ENCODE measurements at places on chromosomes 4 and X.

- DNase-seq = no peak
These were observed 68.9 kb downstream of the MAOB start for GRCh38 chrX:43813319-43813718.

GRCh38 chrX:38973322-38973721 is 172.1 kb downstream of the MID1IP1 start:
- DNase-seq = no peak

DNA sequence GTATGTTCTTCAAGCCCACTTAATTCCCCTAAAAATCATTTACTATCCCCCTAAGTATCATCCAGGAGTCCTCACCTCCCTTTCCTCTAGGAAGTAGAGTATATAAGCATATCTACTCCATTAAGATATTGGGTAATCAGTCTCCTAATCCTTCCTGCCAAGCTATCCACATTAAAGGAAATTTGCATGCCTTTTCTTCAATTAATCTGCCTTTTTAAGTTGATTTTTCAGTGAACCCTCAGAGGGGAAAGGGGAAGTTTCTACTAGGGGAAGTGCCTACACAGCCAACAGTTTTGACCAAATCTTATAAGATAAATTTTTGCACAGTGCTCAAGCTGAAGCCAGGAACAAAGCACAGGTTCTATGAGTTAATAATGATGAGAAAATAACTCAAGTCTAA is 222.8 kb downstream of the NLGN4X start:
- DNase-seq = no peak

DNA sequence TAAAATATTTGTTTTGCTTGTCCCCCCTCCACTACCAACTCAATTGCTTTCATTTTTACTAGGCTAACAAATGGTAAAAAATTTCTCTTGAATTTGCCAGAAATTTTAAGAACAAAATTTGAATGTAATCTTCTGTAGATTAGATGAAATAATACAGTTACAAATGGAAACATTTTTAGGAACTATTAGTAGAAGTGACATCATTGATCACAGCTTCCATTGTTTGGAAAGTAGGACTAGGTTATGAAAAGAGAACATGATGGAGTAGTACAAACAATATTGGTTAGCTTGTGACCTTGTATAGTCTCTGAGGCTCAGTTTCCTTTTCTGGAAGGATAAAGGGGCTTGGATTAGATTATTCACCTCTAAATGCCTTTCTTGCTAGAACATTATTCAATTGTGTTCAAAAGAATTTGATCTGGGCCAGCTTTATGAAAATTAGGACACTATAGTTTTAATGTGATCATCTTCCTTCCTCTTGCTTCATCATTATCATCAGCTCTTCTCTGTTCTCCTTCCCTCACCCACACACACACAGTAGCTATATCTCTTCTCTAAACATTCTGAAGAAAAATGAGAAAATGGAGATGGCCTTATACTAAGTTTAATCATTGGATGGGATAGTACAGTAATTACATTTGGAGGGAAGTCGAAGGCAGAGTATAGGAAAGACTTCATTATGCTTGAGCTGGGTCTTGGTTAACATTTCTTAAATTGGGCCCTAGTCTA is 9.9 kb downstream of the MTMR1 start:
- DNase-seq = no peak

DNA sequence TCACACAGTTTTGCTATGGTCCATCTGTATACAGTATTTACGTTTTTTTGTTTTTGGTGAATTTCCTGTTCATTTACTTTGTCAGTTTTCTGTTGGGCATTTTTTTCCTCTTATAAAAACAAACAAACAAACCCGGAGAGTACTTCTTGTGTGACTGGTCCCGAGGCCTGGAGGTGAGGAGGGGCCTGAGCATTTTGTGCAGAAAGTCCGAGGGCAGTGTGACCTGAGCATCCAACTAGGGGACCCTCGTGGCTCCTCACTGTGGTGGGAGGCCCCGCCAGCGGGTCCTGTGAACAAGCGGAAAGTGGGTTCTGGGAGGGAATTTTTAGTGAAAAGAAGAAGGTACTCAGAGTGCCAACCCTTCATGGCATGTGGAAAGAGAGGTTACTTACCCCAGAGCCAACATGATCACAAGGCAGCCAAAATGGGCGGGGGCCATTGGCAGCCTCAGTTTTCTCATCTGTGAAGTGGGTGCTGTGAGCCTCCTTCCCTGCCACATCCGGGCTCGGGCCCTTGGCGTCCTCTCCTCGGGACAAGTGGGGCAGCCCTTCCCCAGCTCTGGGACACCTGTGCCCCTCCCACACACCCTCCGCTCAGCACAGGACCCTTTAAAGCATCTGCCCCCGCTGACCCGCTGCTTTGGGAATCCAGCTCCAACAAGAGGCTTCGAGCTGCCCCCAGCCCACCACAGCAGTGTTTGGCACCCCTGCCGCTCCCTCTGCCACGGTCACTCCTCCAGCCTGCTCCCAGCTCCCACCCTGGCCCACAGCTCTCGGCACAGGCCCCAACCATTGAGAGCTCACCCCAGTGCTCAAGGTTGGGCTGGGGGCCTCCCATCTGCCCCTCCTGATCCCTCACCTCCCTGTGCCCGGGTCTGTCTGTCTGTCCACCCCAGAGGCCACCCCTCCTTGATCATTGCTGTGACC is 22.8 kb upstream of the GPR78 start:
- no peak for DNase-seq

GRCh38 chr4:170014359-170015011 is 11.7 kb downstream of the MFAP3L start:
- DNase-seq = no peak

DNA sequence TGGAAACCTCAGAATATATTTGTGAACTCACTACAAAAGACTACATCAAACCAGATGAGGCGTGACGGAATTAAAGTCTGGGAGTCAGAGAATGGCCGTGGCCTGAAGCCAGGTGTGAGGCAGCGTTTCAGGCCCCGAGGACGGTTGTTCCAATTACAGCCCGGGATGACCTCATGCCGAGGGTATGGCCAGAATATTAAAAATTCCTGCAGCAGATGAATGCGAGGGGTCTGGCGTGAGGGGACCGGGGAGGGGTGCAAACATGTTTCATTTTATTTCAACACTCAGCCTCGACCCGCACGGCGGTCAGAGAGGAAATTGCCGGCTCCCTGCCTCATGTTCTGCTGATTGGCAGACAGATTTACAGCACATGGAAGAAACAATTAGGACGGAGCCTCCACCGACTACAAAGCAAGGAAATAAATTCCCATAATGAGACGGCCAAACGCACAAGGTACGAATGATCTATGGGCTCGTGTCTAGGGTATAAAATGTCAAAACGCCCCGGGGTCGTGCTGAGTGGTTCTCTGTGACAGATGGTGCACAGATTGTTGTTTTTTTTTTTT is 289.7 kb downstream of the SHOX start:
- no peak for DNase-seq

DNA sequence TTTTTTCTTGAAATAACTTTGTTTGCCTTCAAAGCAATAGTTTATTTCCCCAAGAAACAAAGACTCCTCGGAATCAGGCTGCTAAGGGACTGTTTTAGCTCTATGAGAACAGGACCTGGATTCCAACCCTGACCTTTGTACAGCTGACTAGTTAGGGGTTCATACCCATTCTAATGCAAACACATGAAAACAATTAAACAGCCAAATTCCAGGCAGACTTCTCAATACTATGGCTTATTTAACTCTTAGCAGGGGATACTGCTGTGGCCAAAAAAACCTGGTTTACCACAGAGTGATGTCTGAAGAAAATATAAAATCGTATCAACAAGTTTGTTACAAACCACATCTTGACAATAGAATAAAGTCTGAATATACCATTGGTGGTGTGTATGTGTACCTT is 129.6 kb upstream of the INTU start:
- DNase-seq = no peak

GRCh38 chrX:9352243-9352642 is 112.6 kb upstream of the TBL1X start:
- no peak for DNase-seq

GRCh38 chrX:148314876-148315275 is 185.5 kb upstream of the AFF2 start:
- DNase-seq = no peak

- no peak for DNase-seq
These were observed 2.1 kb downstream of the MND1 start for GRCh38 chr4:153346563-153346962.

DNA sequence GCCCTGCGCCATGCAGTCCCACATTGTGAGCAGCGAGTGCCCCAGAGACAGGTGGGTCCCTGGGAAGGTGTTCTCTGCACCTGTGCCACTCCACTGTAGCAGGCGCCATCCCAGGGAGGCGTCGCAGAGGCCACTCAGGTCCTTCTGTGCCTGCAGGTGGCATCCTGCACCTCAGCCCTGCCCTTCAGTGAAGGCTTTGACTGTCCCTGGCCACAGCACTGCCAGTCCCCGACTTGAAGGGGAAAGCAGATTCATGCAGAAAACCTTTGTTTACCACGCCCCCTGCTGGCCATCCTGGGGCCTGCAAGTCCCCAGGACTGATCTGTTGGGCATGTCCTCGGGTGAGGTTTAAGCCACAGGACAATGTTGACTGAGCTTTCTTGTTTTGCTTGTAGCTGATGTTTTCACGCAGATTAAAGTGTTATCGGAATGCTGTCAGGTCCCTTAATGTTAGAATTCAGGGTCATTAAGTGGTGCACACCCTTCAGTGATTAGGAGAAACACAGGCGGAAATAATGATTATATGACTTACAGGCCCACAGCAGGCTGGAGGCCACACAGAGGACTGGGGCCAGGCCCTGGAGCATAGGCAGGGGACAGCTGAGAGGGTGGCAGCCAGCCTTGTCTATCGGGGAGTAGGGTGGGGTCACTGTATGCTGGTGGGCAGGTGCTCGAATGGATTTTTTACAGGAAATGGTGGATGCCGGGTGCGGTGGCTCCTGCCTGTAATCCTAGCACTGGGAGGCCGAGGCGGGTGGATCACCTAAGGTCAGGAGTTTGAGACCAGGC is 5.0 kb downstream of the TACC3 start:
- DNase-seq = peak; percentile 77

GRCh38 chr4:10971800-10972401 is 287.3 kb upstream of the CLNK start:
- no peak for DNase-seq

DNA sequence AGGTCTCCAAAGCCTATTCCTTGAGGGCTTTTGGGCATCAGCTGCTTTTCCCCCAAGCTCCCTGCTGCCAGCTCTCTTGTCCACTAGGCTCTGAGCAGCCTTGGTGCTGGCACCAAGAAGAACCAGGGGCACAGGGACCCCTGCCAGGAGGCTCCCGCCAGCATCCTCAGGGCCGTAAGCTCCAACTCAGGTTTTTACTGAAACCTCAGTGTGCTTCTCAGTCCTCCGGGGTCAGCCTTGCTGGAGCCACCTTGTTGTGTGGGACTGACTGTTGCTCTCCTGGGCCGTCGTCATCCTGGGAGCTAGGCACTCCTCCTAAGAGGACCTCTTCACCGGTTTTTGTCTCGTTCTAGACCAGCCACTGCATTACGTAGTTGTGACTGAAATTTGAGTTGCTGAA is 38.9 kb downstream of the NOP14 start:
- no peak for DNase-seq

DNA sequence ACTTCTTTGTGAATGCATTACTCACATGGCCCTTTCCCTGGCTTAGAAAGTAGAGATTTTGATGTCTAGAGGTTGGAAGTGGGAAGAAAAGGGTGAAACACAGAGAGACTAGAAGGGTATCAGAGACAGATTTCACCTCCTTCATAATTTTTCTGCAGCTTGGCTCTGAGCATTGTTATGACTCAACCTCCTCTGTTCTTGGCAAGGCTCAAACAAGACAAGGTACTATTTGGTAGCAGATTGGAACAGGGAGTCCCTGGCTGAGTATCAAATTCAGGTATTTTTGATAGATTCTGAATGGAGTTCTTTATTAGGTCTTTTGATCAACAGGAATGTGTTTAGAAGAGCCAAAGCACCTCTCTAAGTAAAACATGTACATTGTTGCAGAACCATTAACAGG is 146.3 kb upstream of the CHRDL1 start:
- DNase-seq = no peak

GRCh38 chrX:76366972-76367371 is 60.5 kb upstream of the MAGEE1 start:
- DNase-seq = no peak

DNA sequence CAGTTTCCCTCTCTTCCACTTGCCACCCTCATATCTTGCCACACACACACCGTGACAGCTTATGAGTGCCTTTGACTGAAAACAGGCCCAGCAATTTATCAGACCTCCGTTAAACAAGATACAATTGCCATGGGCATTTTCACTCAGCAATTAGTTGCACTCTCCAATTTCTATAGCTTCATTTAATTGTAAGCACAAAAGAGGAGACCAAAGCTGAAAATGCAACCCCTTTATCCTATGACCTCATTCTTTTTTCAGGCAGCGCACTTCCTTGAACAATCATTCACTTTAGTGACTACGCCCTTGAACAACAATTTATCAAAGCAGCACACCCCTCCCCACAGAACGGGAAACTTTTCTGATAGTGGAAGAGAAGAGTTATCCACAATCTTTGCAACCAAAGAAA is 4.1 kb downstream of the POF1B start:
- DNase-seq = no peak

- no peak for DNase-seq
These were observed 29.6 kb downstream of the MCUB start for GRCh38 chr4:109589605-109590004.

GRCh38 chrX:24965372-24965771 is 50.4 kb downstream of the ARX start:
- DNase-seq = no peak

DNA sequence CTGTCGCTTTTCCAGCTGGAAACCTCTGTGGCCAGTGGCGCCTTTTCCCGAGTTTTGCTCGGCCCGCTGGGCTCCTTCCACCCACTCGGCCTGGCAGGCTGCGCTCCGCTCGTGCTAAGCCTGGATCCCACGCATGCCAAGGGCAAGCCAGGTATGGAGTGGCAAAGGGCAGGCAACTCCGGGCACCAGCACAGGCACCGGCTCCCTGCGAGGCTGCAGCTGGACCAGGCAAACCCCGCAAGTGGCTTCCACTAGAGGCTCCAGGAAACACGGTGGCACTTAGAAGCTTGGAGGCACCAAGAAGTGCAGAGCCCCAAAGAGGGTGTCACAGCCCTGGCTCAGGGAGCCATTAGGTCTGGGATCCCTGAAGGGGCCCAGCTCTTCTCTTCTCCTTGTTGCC is 59.5 kb downstream of the PPA2 start:
- DNase-seq = no peak

- DNase-seq = no peak
These were observed 33.3 kb downstream of the ARX start for GRCh38 chrX:24982306-24982965.

DNA sequence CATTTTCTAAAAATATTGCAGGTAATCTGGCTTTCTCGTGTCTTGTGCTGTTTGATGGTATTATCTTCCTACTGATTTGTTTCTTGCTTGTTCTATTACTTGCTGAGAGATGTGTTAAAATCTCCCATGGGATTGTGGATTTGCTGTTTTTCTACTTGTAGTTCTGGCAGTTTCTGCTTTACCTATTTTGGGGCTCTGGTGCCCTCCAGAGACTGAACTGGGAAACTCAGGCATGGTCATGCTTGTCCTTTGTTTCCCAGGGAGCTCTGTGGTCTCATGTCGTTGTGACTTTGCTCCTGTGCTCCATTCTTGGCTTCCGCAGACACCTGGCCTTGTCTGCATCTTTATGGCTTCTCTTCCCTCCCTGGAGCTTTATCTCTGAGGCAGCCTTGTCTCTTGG is 39.5 kb downstream of the NSD2 start:
- DNase-seq = no peak

GRCh38 chrX:13622401-13622964 is 30.5 kb upstream of the TCEANC start:
- no peak for DNase-seq

All from activated naive CD8-positive, alpha-beta T cell treated with anti-CD3 and anti-CD28 coated beads for 36 hours (primary cell).